ENCODE measurements at places on chromosomes 6 and 20. TPM values are rescaled to one million over a fixed set of nuclear protein-coding genes. Genes with fewer than 3 reads are reported as not detected.
A peak's percentile ranks its signal among the peaks of the same experiment; 100 is the strongest.

GRCh38 chr20:556984-557383 lies 13.4 kb upstream of the CSNK2A1 start:
- no peak overlapping the region for H3K4me3 ChIP-seq
- H3K36me3 ChIP-seq: no peaks in the 10 kb centered on the region
- peaks cover 16% of the 10 kb centered on the region for H3K27me3 ChIP-seq

DNA sequence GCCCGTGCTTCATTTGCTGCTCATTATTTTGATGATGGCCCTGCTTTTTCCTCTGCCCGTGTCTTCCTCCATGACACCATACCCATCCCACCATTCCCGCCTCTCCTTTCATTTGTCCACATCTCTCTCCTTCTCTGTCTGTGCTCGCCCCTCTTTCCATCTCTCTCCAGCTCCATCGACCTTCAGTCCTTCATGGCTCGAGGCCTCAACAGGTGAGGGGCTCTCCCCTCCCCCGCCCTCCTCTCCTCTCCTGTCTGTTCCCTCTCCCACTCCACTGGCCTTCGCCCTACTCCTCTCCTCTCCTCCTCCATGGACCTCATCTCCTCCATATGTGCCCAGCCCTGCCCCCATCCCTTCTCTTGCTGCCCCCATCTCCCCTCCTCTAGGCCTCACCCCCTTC lies 12.1 kb upstream of the ZBTB9 start:
- peaks cover 85% of the 10 kb centered on the region for H3K36me3 ChIP-seq
- no peak overlapping the region for H3K27ac ChIP-seq
- DNase-seq: no peak
- H3K27me3 ChIP-seq: no peaks in the 10 kb centered on the region
- no peak overlapping the region for H3K4me3 ChIP-seq
- no peaks in the 10 kb centered on the region for H3K4me1 ChIP-seq

DNA sequence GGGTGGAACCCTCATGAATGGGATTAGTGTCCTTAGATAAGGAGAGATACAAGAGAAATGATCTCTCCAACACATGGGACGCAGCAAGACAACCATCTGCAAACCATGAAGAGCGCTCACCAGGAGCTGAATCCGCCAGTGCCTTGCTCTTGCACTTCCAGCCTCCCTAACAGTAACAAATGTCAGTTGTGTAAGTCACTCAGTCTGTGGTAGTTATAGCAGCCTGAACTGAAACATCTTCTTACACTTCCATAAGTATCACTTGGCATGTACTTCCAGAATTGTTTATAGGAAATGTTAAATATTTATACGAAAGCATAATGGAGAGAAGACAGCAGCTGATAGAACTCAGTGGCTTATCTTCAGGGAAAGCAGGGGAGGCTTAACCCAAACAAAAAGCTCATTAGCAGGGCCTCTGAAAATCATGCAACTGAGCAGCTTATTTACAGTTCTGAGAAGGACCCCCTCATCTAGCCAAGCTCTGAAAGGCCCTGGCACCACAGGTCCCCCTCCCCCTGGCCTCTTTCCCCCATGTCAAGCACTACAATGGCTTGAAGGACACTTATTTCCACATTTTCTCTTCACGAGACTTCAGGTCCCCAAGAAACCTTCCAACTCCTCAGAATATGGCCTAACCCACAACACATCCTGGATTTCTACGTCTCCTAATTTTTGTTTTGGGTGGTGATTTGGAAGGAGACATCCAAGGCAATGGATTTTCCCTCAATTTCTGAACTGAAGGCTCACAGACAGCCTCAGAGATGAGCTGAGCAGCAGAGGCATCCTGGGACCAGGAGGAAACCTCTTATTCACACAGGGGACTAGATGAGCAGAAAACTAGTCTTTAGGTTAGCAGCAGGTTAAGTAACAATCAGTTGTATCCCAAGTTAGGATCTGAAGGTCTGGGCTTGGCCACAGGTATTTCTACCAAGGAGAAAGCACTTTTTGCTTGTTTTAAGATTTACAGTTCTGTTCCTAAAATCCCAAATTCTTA lies 49.1 kb downstream of the GCLC start:
- H3K27me3 ChIP-seq: no peaks in the 10 kb centered on the region
- peaks cover 9% of the 10 kb centered on the region for H3K36me3 ChIP-seq
- H3K4me1 ChIP-seq: no peaks in the 10 kb centered on the region
- no peak overlapping the region for H3K27ac ChIP-seq

GRCh38 chr6:27757307-27757706 lies 154.9 kb downstream of the OR2B2 start:
- H3K4me3 ChIP-seq: peak overlapping the region; percentile 52
- peaks cover 18% of the 10 kb centered on the region for H3K4me1 ChIP-seq
- H3K27ac ChIP-seq: no peak overlapping the region
- no peak for DNase-seq
- peaks cover under 1% of the 10 kb centered on the region for H3K27me3 ChIP-seq

GRCh38 chr6:170007468-170008293 lies 256.3 kb downstream of the ERMARD start:
- H3K4me1 ChIP-seq: no peaks in the 10 kb centered on the region
- DNase-seq: no peak
- no peak overlapping the region for H3K4me3 ChIP-seq
- H3K27me3 ChIP-seq: no peaks in the 10 kb centered on the region

Gene ADAT2
- 5.1 TPM for total RNA-seq

Gene KHDC1L
- 1.4 TPM for total RNA-seq

Data from thymus (tissue), 14 donors.